ENCODE measurements at places on chromosomes 1 and 21. TPM values are rescaled to one million over a fixed set of nuclear protein-coding genes. Genes with fewer than 3 reads are reported as not detected.

- peak; percentile 96 for DNase-seq
Observed at GRCh38 chr1:58618303-58618702, 41.3 kb upstream of the TACSTD2 start.

PDC gene
- not detected for total RNA-seq

DNA sequence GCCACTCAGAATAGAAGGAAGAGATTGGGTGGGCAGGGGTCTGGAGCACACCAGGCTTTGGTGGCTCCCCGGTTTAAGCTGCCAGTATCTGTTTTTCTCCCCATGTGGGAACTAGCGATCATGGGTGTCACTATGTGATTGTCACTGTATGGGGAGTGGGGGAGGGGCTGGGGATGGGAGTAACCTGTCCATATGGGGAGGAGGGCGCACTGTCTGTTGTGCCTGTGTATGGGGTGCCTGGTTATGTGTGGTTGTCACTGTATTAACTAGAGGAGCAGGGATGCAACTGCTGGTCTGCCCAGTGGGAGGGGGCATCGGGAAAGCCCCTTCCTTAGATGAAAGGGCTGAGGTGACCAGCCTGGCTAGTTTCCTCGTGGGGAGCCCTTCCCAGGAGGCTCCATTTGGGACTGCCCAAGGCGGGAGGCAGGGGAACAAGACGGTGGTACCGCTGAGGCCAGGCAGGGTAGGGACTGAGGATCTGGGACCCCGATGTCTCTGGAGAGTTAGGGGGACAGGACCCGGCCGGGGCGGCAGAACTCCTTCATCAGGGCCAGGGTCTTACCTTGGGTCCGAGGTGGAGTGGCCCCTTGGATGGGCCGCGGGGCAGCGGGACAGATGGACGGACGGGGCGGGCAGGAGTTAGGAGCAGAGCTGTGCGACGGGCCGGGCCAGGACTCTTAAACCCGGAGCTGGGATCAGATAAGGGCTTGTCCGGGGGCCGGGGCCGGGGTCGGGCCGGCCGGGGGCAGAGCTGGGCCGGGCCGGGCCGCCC is at the start of gene KCNJ10:
Gene KCNJ10, minus strand, starts transcription at position 701 of the 772 bp plus-strand sequence. CDS start 27,628 bp downstream, outside the sequence.
- DNase-seq, result no peak

DNA sequence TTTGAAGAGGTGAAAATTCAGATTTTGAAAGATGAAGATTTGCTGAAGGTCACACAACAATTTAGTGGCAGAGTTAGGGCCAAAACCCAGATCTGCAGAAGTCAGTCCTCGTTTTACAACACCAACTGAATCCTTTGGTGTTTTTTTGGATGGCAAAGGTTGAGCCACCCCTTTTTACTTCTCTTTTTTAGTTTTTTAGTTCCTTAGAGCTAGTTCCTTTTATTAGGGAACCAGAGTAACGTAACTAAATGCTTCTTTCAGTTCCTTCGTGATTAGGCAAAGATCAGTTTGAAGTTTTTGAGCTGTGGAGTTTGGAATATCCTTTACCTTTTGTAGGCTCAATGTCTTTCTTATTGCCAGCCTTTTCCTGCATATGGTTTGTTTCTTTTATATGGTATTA is 67.9 kb upstream of the ARID1A start:
- DNase-seq, result no peak

DNA sequence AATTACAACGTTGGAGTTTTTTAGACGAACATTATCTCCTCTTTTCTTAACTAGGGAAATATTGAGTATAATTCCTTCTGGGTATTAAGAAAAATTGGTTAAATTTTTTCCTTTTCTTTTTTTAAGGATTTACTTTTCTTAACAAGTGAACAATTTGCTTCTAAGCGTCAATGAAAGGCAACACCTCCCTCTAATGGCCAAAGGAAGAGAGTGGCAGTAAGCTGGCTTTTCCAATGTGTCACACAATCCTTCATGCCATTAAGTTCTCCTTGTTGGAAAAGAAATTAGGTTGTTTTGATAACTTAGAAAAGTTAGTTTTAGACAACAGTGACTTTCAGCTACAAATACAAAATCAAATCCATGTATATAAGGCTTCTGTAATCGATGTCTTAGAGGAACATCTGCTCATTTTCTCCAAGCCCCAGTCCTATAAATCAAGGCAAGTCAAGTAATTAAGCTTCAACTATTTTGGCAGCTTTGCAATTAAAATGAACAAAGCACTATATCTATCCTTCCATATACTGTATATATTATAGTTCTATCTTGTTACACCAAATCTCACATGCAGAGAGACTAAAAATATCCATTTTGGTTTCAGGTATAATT is 62.8 kb downstream of the EDEM3 start:
- DNase-seq, result peak; percentile 67

- no peak for DNase-seq
Observed at GRCh38 chr1:98205291-98206017, 284.6 kb upstream of the DPYD start.

DNA sequence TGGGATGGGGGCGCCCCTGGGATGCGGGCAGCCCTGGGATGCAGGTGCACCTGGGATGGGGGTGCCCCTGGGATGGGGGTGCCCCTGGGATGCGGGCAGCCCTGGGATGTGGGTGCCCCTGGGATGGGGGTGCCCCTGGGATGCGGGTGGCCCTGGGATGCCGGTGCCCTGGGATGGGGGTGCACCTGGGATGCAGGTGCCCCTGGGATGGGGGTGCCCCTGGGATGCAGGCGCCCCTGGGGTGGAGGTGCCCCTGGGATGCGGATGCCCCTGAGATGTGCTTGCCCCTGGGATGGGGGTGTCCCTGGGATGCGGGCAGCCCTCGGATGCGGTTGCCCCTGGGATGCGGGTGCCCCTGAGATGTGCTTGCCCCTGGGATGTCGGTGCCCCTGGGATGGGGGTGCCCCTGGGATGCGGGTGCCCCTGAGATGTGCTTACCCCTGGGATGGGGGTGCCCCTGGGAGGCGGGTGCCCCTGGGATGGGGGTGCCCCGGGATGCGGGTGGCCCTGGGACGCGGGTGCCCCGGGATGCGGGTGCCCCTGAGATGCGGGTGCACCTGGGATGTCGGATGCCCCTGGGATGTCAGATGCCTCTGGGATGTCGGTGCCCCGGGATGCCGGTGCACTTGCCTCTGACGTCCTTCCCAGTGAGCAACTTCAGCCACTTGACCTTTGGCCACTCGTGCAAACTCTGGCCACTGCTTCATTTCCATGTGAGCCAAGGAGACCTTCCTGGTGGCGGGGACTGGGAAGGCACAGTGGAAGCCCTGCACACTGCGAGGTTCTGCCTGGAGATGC is 37.3 kb upstream of the SLC19A1 start:
- DNase-seq, result no peak

GRCh38 chr1:170808216-170808885 is 127.0 kb upstream of the MROH9 start:
- no peak for DNase-seq

GRCh38 chr1:61353797-61354406 is 271.5 kb downstream of the NFIA start:
- DNase-seq, result no peak

APOBEC4 gene
- not detected for total RNA-seq

GRCh38 chr1:116262207-116262994 is 110.6 kb upstream of the ATP1A1 start:
- DNase-seq, result no peak

- no peak for DNase-seq
Observed at GRCh38 chr1:56526571-56527174, 52.7 kb downstream of the PLPP3 start.

- no peak for DNase-seq
Observed at GRCh38 chr1:40414331-40414730, 35.9 kb upstream of the ZFP69B start.

ORC1 gene
- total RNA-seq, result 11.0 TPM

AMY1B gene
- not detected for total RNA-seq

SEC16B gene
- 0.44 TPM for total RNA-seq

- DNase-seq, result no peak
Observed at GRCh38 chr1:15583016-15583706, 1.7 kb downstream of the AGMAT start.

LCE2A gene
- not detected for total RNA-seq

DNA sequence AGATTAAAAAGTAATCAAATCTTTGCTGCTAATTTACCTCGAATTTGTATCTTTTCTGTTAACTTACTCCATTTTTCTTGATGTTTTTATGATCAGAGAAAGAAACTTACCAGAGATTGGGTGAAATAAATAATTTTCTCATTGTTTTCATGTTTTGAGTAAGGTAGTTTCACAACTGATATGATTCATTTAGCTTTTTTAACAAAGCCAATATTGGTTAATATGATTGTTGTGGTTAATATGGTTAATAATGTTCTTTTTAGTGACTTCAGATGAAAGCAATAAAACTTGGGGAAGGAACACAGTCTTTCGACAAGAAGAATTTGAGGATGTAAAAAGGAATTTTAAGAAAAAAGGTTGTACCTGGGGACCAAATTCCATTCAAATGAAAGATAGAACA is 48.1 kb downstream of the MAP3K21 start:
- DNase-seq, result no peak

GRCh38 chr1:44327679-44328491 is 27.2 kb downstream of the ERI3 start:
- DNase-seq, result peak; percentile 60

- DNase-seq, result no peak
Observed at GRCh38 chr21:20341431-20341830, 656.8 kb upstream of the NCAM2 start.

DNA sequence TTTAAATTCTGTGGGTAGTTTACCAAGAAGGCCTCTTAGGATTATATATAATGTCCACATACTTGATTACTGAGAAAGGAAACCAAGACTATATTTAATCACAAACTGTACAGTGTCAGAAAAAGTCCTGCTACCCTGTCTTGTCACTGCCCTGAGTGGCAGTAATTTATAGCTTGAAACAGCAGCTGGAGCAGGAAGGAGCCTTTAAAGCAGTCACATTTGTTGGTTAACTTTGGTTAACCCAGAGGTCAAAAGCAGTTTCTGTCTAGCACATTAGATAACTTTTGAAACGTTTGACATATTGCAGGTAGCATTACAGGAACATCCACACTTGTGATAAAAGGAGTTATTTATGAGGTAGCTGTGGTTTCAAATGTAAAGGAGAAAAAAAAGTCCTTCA is 161.7 kb downstream of the ROR1 start:
- DNase-seq, result no peak

ZNF496 gene
- total RNA-seq, result 42.4 TPM

DNA sequence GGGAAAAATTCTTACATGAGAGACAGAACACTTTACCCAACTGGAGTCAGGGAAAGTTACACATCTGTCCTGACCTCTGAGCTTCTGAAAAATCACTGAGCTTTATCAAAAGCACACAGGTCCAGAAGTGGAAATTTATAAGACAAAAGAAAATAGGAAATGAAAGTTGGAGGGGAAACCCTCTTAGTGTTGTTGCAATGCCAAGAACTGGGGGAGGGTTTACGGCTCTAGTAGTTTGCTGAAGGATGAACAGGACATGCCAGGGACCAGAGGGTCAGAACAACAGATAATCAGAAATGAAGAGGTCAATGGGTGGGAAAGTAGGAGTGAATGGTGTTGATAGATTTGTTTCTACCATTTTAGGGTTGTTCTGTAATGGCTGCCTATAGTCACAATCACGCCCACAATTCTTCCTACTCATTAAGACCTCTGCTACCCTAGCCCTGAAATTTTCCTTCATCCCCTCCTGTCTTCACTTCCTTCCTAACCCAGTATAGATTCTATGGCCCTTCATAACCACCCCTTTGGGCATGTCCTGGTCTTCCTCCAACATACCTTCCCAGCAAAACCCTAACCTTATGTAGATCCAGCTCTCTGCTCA is 30.3 kb upstream of the FMOD start:
- peak; percentile 86 for DNase-seq

DNA sequence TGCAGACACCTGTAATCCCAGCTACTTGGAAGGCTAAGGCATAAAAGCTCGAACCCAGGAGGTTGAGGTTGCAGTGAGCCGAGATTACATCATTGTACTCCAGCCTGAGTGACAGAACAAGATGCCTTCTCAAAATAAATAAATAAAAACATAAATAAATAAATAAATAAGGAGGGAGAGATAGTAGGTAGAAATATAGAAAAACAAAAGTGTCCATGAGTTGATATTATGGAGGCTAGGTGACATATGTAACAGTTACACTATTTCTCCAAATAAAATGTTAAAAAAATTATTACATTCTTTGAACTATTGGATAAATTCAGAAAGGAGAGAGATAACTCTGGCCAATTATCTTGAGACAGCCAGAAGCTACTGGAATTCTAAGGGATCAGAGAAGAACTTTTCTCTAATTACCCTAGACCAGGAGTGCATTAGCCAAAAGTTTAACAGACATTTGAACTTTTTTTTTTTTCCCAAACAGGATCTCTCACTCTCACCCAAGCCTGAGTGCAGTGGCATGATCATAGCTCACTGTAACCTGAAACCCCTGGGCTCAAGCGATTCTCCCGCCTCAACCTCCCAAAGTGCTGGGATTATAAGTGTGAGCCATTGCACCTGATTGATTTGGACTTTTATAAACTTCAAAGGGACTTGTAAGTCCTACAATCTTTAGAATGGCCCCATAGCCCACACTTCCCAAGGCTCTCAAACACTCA is 17.6 kb downstream of the SYNJ1 start:
- DNase-seq, result no peak

S1PR1 gene
- 137 TPM for total RNA-seq

PDZK1 gene
- total RNA-seq, result not detected

DNA sequence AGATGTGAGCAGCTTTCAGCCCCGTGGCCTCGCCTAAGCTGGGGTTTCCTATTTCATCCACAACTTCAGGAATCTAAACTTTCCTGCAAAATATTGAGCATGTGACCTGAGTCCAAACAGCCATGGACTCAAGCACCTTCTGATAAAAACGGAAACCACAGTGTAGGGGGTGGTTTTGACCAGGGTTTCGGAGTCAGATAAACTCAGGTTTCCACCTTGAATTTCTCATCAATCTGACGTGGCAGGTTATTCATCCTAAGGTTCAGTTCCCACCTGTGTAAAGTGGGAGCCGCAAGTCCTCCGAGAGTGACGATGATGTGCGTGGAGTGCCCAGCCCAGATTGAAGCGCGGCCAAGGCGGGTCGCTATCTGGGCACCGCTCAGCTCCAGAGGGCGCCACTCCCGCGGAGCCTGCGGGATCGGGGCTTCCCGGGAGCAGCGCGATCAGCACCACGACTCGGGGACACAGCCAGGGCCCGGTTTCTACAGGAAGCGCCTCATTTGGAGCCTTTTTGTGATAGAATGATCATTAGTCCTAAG is 871 bp upstream of the ETS2 start:
- DNase-seq, result peak; percentile 72

CDC14A gene
- 13.9 TPM for total RNA-seq

PPIAL4G gene
- total RNA-seq, result not detected

DNA sequence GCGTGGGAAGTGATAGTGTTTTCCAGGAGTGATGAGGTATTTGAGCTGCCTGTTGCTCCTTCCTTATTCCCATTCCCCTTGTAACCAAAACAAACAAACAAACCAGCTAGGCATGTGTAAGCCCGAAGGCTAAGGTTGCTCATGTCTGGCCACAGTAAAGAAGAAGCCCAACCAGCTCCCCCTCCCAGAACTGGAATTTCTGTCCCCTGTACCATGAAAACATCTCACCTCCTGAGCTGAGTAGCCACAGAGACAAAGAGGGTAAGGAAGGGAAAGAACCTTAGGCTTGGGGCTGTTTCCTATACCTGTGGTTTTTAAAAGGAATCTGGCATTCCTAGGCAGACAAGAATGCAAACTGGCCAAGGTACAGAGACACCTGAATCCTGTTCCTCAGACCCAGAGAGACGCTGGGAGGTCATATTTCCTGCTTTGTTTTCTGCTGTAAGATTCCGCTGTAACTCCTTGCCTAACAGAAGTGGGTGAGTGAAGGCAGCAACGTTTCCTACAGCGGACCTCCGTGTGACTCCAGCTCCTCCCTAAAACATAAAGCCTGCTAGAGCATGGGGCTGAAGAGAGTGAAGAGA is 41.7 kb upstream of the RAB4A start:
- DNase-seq, result no peak

- DNase-seq, result no peak
Observed at GRCh38 chr1:154736841-154737240, 128.9 kb upstream of the ADAR start.

GRCh38 chr1:13828454-13829151 is 128.6 kb downstream of the PRDM2 start:
- no peak for DNase-seq

Data from endothelial cell of umbilical vein (primary cell).